Activated naive CD8-positive, alpha-beta T cell treated with anti-CD3 and anti-CD28 coated beads, Interleukin-2, amount 10 ng/mL, durations not matched to agents 7 days and 5 days (primary cell): ENCODE measurements at places on chromosomes 4 and X.

DNA sequence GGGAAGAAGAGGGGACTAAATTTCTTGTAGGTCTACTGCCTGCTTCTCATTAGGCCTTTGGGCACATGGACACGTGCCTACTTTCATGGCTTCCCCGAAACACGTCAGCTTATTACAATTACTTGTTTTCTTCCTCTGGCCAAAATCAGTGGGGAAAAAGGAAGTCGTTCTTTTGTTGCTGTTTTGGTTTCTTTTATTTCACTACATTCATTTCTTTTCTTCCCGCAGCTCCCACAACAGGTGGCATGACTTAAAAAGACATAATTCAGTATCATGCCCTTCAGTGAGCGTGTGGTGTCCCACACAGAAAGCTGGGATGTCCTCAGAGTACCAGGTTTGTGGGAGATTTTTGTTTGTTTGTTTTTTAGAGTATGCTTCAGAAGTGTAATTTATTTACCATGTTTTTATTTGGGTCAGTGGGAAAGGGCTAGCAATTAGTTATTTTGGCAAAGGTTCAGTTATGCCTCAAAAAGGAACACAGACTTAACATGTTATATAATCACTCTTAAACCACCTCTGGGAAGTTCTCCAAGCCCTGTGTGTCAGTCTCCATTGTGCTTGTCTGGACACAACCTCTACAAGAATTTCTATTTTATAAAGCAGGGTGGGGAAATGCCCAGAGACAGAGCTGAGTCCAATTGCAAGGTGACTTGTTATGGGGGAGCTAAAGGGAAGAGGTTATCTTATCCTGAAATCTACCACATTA lies 44.2 kb upstream of the SPRY1 start:
- no peaks in the 10 kb centered on the region for H3K36me3 ChIP-seq
- H3K27me3 ChIP-seq: peaks cover 5% of the 10 kb centered on the region
- no peak overlapping the region for H3K4me3 ChIP-seq

DNA sequence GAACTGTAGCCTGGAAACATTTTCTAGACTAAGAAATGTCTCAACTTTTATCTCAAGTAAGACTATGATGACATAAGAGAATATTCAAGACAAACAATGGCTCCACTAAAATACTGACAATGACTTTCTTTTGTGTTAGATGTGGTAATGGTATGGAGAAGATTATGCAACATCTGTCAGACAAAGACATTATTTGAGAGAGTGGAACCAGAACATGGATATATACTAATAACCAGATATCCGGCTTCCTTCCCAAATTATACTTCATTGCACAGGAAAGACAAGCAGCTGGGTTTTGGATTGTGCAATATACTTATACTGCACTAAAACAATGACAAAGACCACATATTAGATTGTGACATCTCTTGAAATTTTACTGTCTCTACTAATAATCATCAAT lies 290.8 kb upstream of the GIMD1 start:
- H3K4me3 ChIP-seq: no peak overlapping the region
- H3K27ac ChIP-seq: no peak overlapping the region
- no peak for DNase-seq
- no peaks in the 10 kb centered on the region for H3K27me3 ChIP-seq

DNA sequence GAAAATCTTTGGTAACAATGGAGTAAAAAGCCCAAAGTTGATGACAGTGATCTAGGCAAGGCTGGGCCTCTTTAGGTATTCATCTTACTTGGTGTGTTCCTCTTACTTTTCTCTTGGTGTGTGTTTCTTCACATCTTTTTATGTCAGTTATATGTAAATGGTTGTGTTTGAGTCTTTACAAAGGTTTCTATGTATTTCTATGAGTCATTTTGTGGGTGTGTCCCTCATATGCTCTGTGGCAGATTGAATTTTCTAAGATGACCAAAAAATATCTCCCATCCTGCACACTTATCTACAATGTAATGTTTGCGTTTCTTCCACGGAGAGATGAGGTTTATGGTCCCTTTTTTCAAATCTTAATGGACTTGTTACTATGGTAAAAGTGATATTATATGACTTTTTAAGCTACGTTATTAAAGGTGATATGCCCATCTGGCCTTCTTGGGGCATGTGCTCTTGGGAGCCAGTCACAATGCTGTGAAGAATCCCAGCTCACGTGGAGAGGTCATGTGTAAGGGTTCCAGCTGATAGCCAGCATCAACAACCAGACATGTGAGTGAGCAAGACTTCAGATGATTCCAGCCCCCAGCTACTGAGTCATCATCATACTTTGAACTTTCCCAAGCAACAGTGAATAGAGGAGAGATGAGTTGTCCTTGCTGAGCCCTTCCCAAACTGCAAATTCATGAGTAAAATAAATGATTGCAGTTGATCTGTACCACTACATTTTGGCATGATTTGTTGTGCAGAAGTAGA lies 126.9 kb downstream of the CBLL2 start:
- no peak for DNase-seq
- no peak overlapping the region for H3K27ac ChIP-seq
- no peaks in the 10 kb centered on the region for H3K27me3 ChIP-seq
- H3K4me1 ChIP-seq: no peaks in the 10 kb centered on the region

GRCh38 chr4:7073526-7074390 lies 5.9 kb upstream of the GRPEL1 start:
- H3K27ac ChIP-seq: no peak overlapping the region
- no peak overlapping the region for H3K4me3 ChIP-seq
- H3K4me1 ChIP-seq: peaks cover 9% of the 10 kb centered on the region
- H3K36me3 ChIP-seq: no peaks in the 10 kb centered on the region

GRCh38 chr4:115259642-115260041 lies 146.2 kb upstream of the NDST4 start:
- no peaks in the 10 kb centered on the region for H3K4me1 ChIP-seq
- no peaks in the 10 kb centered on the region for H3K36me3 ChIP-seq
- no peak overlapping the region for H3K4me3 ChIP-seq
- no peak for DNase-seq
- H3K27ac ChIP-seq: no peak overlapping the region

GRCh38 chr4:10690185-10690907 lies 5.8 kb upstream of the CLNK start:
- H3K27me3 ChIP-seq: no peaks in the 10 kb centered on the region
- DNase-seq: no peak
- H3K4me3 ChIP-seq: no peak overlapping the region
- H3K36me3 ChIP-seq: peaks cover 5% of the 10 kb centered on the region
- H3K4me1 ChIP-seq: no peaks in the 10 kb centered on the region

- no peak overlapping the region for H3K4me3 ChIP-seq
- no peaks in the 10 kb centered on the region for H3K4me1 ChIP-seq
- no peak for DNase-seq
- H3K27ac ChIP-seq: no peak overlapping the region
- no peaks in the 10 kb centered on the region for H3K27me3 ChIP-seq
Measured at GRCh38 chr4:134028421-134028820, 173.2 kb downstream of the PABPC4L start.

DNA sequence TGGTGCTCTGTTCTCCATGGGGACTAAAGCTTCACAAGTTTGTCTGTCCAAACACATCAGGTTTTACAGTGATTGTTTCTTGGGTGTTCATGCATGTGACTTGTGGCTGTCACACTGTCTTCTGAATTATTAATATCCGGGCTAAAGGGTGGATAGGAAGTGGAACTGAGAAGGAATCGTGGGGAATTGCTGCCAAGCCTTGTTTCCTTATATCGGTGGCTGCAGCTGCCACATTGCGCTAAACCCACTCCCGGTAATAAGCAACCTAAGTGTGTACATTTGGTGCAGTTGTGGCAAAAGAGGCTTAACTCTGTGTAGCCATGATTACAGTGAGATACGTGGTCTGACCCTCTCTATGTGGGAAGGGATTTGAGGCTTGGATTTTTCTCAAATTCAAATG lies 30.7 kb downstream of the SEPTIN11 start:
- H3K4me3 ChIP-seq: no peak overlapping the region
- H3K27ac ChIP-seq: no peak overlapping the region
- peaks cover 51% of the 10 kb centered on the region for H3K4me1 ChIP-seq
- no peaks in the 10 kb centered on the region for H3K27me3 ChIP-seq

- peaks cover 5% of the 10 kb centered on the region for H3K4me1 ChIP-seq
- no peaks in the 10 kb centered on the region for H3K36me3 ChIP-seq
- no peak overlapping the region for H3K4me3 ChIP-seq
- DNase-seq: no peak
Measured at GRCh38 chr4:74539044-74539790, 94.3 kb downstream of the AREG start.

- H3K27ac ChIP-seq: no peak overlapping the region
- peaks cover 31% of the 10 kb centered on the region for H3K27me3 ChIP-seq
- H3K36me3 ChIP-seq: no peaks in the 10 kb centered on the region
- no peak overlapping the region for H3K4me3 ChIP-seq
Measured at GRCh38 chr4:11424000-11424399, 4.7 kb downstream of the HS3ST1 start.

- peak overlapping the region; percentile 54 for H3K4me3 ChIP-seq
- H3K4me1 ChIP-seq: peaks cover 24% of the 10 kb centered on the region
- no peaks in the 10 kb centered on the region for H3K27me3 ChIP-seq
- peak overlapping the region; percentile 88 for H3K27ac ChIP-seq
- peak; percentile 33 for DNase-seq
Measured at GRCh38 chrX:20515841-20516461, 249.2 kb upstream of the RPS6KA3 start.

DNA sequence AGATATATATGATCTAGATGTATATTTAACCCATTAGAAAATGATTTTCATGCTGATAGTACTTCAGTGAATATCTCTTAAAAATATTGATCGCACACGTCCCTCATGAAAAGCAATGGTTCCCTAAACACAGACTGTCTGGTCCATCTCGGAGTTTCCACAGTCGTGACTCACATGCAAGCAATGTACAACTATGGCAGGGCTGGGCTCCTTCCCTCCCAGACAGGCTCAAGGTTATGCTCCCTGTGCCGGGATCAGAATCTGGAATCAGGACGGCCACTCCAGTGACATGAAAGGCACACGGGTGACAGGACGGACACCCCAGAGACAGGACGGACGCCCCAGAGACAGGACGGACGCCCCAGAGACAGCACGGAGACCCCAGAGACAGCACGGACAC lies 40.2 kb upstream of the PPP2R3B start:
- H3K27me3 ChIP-seq: peaks cover 16% of the 10 kb centered on the region
- no peak for DNase-seq
- H3K4me1 ChIP-seq: peaks cover 4% of the 10 kb centered on the region

DNA sequence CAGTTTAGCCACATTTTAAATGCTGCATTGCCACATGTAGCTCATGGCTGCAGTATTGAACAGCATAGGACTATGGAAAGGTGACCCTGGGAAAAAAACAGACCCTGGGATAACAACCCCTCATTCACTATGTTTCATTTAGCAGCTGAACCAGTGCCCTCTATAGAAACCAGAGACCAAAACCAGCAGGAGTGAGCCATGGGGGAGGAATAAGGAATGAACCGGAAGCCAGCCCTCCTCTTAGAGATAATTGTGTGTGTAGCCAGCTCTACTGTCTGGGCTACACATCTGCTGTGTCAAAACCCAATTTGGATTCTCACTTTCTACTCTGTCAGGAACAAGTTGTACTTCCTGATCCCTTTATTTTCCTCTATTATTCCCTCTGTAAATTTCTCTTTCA lies 158.5 kb upstream of the S100G start:
- no peak for DNase-seq
- H3K36me3 ChIP-seq: peaks cover 1% of the 10 kb centered on the region

DNA sequence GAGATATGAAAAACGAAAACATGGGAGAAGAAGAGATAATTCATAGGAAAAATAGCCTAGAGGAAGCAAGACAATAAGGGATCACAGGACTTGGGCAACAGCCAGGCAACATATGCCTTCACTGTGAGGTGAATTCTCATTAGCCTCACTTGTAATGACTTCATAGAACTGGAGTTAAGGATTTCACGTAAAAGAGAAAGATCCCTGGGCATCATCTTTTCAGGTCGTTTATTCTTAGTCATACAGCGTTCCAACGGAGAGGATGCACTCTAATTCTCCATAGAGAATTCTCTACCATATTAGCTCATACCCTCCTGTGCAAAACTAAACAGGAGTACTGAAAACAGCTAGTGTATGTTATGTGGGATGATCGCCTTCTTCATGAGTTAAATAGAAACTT lies 1.4 kb downstream of the PRKG2 start:
- no peak for DNase-seq
- peaks cover 8% of the 10 kb centered on the region for H3K4me1 ChIP-seq
- peaks cover 38% of the 10 kb centered on the region for H3K27me3 ChIP-seq
- H3K36me3 ChIP-seq: no peaks in the 10 kb centered on the region
- no peak overlapping the region for H3K4me3 ChIP-seq

GRCh38 chrX:136625246-136625645 lies 22.7 kb upstream of the CD40LG start:
- no peak overlapping the region for H3K4me3 ChIP-seq
- DNase-seq: no peak
- peaks cover 68% of the 10 kb centered on the region for H3K4me1 ChIP-seq
- peak overlapping the region; percentile 44 for H3K27ac ChIP-seq
- H3K27me3 ChIP-seq: no peaks in the 10 kb centered on the region
- peaks cover 4% of the 10 kb centered on the region for H3K36me3 ChIP-seq

DNA sequence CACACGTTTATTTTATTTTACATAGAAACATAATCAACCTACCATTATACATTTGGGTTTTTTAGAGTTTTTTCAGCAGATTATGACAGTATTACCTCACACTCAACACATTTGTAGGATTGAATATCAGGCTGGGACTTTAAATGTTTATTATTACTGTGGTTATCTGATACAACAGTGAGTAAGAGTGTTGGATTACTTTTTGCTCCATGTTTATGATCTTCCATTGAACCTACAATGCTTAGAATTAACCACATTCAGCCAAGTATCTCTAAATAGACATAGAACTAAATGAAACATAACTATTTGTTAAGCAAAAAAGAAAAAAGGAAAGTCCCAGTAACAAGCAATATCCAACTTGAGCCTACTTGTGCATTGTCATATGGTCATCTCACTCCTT lies 607.4 kb upstream of the PITX2 start:
- H3K4me3 ChIP-seq: no peak overlapping the region
- H3K27ac ChIP-seq: no peak overlapping the region
- no peaks in the 10 kb centered on the region for H3K4me1 ChIP-seq

DNA sequence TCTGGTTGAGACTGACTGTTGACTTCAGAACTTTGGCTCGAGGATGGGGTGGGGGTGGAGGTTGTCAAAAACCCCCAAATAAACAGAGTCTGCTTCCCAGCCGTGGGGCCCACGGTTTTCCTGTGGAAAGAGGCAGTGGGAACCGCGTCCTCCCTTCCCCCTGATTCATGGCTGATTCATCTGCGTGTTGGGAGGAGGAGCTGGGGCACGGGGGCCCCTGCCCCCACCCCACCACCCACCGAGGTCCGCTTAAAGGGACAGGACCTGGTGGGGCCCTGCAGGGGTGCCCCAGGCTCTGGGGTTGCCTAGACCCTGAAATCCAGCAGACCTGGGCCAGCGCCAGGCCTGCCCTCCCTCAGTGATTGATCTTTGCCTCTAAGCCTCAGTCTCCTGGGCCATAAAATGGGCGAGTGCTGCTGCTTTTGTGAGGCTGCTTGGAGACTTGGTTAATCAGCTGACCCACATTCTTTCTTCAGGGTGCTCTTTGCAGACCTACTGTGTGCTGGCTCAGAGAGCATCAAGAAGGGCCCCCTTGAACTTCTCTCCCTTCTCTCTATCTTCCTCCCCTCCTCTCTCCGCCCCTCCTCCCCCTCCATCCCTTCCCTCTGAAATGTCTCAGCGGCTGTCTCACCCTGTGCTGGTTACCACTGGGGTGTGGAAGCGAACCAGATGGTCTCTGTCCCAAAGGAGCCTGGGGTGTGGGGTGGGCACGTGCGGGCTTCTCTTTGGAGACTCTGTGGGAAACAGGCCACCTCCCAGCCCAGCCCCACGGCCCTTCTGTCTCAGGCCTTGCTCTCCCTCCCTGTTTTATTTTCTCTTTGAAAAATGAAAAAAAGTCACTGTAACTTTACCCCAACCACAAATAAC lies 9.1 kb downstream of the HTRA3 start:
- H3K27me3 ChIP-seq: no peaks in the 10 kb centered on the region
- peaks cover 5% of the 10 kb centered on the region for H3K4me1 ChIP-seq
- DNase-seq: no peak
- H3K36me3 ChIP-seq: no peaks in the 10 kb centered on the region
- H3K27ac ChIP-seq: no peak overlapping the region
- H3K4me3 ChIP-seq: no peak overlapping the region
